Stimulated activated CD4-positive, alpha-beta T cell treated with anti-CD3 and anti-CD28 coated beads, Interleukin-15, amount 100 ng/mL, for 48 hours (primary cell): ENCODE measurements at places on chromosomes 5 and 9.

GRCh38 chr5:94746731-94747124 lies 128.3 kb downstream of the SLF1 start:
- no peak for DNase-seq

- DNase-seq, result no peak
These were observed 10.1 kb downstream of the BRD3OS start for GRCh38 chr9:134035041-134036039.

DNA sequence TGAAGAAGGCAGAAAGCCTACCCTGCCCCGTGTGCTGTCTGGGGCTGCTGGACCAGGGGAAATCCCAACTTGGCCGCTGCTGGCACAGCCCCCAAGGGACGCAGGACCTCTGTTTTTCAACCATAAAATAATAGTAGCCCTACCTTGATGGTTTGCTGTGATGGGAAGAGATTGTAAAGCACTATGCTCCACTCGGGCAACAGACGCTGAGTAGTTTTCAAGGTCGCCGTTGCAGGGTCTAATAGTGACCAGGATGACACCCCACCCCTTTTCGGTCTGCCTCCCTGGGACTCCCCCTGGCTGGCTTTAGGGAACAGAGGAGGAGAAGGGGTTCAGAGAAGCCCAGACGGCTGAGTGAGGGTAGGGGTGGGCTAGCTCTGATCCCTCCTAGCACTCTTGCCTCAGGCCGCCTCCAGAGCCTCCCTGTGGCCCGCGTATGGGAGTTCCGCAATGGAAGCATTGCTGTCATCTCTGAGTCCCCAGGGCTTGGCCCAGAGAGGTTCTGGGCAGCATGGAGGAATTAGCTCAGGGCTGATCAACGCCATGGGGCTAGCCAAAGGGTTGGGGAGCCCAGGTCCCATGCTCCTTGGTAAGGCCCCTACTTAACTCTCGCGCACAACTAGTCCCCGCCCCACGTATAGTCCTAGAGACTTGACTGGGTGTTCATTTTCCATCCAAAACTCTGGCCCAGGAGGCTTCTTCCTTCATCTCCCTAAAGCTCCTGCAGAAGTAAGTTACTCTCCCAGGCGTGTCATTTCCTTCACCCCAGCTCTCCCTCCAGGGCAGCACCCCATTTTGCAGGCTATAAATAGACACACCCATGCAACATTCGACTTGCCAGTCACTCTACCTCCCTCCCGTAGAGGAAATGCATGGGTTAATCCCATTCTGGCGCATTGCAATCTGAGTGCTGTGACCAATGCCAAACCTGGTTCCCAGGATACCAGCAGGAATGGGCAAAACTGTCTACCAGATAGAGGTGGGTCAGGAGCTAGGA lies 1.1 kb upstream of the IRF1 start:
- no peak for DNase-seq

GRCh38 chr9:589723-590122 lies 251.8 kb upstream of the DMRT1 start:
- DNase-seq, result no peak

DNA sequence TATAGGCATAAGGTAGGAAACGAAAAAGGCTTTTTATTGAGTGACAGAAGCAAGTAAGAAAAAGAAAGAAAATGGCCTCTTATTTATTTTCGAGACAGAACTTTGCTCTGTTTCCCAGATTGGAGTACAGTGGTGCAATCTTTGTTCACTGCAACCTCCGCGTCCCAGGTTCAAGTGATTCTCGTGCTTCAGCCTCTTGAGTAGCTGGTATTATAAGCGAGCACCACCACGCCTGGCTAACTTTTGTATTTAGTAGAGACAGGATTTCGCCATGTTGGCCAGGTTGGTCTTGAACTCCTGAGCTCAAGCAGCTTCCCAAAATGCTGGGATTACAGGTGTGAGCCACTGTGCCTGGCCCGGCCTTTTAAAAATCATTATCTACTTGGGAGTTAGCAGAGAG lies 70.7 kb downstream of the NSD1 start:
- DNase-seq, result no peak
